ENCODE measurements at places on chromosomes 2 and 18.
A peak's percentile ranks its signal among the peaks of the same experiment; 100 is the strongest.

DNA sequence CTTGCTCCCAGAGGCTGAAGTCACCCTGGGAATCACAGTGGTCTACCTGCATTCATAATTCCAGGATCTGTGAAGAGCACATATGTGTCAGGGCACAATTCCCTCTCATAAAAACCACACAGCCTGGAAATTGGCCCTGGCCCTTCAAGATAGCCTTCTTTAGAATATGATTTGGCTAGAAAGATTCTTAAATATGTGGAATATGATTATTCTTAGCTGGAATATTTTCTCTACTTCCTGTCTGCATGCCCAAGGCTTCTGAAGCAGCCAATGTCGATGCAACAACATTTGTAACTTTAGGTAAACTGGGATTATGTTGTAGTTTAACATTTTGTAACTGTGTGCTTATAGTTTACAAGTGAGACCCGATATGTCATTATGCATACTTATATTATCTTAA is 24.2 kb downstream of the ICOS start:
- DNase-seq: no peak

DNA sequence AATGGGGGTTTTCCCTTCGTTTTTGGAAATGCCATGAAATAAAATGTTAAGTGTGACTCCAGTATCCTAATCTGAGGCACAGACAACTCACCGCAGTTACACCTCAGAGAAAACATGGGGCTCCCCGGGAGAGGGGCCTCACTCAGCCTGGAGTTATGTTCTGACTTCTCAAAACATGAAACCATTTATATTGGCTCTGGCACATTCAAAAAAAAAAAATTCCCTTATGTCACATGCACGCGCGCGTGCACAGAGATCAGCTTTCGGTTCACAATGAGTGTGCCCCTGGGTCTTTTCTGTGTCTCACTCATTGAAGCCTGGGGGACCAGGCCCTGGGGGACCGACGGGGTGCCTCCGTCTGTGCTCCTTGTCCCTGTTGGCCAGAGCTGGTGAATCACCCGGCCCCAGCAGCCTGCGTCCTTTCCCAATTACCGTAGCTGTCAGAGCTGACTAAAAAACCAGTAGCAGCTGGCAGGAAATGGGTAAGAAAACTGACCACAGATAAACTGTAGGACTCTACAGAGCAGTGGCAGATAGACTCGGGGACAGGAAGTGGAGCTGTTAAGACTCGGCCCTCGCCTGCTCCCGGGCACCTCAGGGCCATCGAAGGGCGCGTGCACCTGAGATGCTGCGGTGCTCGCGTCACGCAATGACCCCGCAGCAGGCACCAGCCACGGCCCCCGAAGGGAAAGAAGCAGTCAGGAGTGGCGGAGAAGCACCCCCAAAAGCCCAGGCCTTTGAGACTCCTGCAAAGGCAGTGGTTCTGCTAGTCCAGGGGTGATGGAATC is 138.3 kb upstream of the ID2 start:
- peak; percentile 82 for DNase-seq

- no peak for DNase-seq
These were observed 75.4 kb downstream of the TAF4B start for GRCh38 chr18:26301681-26302080.

DNA sequence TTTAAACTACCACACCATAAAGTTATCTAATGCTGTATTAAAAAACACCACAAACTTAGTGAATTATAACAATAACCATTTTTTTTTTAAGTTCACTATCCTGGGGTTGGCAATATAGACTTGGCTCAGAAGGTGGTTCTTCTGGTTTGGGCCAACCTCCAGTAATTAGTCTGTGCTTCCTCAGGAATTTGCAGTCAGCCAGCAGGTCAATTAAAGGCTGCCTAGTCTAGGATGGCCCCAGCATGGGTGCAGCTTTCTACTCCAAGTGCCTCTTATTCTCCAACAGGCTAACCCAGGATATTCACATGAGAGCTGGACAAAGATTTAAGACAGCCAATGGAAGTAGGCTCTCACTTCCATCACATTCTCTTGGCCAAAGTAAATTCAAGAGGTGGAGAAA is 379.1 kb upstream of the FIGN start:
- peak; percentile 69 for DNase-seq

- no peak for DNase-seq
These were observed 339.9 kb upstream of the LRRTM4 start for GRCh38 chr2:77862120-77862519.
